ENCODE measurements at places on chromosomes 13 and 19.

DNA sequence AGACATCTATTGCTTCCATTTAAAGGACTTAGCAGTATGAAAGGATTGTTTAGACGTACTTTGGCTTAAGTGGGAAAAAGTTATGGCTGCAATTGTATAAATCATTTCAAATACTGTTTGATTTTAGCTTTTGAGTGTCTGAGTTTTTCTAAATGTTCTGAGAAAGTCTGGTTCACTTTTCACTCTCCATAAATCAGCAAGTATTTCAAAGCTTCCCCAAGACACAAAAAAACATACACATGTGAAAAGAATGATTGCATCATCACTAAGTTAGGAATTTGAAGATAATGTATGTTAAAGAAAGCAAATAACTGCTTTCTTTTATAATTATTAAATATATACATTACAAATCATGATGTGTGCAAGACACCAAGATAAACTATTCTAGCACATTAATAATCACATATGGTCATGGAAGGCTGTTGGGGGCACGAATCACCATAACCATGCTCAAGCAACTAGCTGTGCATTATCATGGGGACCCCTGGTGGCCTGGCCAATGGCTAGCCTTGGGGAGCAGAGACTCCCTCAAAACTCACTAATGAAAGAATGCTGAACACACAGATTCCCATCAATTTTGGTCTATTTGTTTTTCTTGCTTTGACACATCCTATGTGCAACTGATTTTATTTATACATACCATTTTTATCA is 111.1 kb downstream of the MIPEP start:
- no peak for DNase-seq

DNA sequence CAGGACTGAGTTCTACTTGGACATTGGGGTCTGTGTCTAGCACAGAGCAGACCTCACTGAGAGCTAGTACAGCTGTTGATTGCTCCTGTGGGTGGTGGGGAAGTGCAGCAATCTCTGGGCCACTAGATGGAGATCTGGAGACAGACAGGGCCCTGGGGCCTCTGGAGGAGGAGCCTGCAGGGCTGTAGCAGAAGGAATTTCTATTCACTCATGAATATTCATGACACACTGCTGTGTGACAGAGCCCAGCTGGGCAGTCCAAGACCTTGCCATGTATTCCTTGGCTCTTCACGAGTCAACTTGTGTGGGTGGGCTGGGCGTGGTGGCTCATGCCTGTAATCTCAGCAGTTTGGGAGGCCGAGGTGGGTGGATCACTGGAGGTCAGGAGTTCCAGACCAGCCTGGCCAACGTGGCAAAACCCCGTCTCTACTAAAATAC is 37.5 kb downstream of the SUGP2 start:
- no peak for DNase-seq

DNA sequence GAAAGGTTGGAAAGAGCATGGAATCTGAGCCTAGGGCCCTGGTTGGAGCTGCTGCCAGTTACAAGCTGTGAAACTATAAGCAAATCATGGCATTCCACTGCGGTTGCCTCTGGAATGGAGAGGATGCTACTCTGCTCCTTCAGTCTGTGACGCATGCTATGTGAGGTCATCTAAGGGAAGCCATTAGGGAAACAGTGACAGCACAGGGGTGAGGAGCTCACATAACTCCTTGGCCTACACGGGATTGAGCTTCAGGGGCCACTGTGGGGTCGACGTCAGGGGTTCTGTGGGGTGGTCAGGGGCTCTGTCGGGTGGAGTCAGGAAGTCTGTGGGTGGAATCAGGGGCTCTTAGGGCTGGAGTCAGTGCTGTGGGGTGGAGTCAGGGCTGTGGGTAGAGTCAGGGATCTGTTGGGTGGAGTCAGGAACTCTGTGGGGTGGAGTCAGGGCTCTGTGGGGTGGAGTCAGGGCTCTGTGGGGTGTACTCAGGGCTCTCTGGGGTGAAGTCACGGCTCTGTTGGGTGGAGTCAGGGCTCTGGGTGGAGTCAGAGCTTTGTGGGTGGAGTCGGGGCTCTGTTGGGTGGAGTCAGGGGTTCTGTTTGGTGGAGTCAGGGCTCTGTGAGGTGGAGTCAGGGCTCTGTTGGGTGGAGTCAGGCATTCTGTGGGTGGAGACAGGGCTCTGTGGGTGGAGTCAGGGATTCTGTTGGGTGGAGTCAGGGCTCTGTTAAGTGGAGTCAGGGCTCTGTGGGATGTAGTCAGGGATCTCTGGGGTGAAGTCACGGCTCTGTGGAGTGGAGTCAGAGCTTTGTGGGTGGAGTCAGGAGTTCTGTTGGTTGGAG is 35.8 kb upstream of the MEDAG start:
- DNase-seq = no peak

- DNase-seq = no peak
Measured at GRCh38 chr19:10550336-10550735, 6.6 kb downstream of the ATG4D start.

DNA sequence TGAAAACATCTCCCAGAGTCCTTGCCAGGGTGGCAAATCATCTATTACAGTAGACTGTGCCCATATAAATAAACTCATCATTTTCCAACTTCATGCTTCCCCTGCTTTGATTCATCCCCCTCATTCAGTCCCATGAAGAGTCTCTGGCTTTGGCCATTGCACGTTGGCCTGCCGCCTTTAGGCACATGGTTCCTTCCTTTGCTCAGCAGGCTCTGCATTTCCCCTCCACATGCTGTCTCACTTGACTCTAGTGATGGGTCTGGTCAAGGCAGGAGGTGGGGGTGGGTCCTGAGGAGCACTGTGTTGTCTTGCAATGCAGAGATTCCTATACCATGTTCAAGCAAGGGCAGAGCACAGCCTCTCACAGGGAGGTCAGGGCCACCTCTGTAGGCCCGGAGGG is 48.8 kb upstream of the ARGLU1 start:
- no peak for DNase-seq

GRCh38 chr13:111186305-111186935 is 71.3 kb downstream of the ARHGEF7 start:
- DNase-seq = no peak

All from CD8-positive, alpha-beta memory T cell (primary cell).